NCI-H1092 treated with DMSO at 0.1 percent for 48 hours (cell line): ENCODE measurements at places on chromosomes 6 and 20.

DNA sequence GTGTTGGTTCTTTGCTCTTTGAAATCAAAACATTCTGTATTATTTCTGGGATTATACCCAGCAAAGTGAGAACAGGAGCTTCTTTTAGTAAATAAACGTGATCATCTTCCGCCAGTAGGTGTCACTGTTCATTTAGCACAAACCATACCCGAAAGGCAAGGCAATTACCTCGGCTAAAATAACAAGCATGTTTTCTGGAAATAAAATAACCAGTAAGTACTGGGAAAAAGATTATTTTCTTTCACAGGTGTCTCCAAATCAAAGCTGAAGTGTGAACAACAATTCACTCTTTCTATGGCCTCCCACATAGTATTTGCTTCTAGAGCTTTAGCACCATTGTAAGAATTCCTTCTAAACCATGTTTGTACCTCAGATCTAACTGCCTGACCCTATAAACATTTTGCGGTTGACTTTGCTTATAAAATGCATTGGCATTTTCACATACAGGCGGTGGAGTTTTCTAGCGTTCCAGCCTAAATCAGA lies 144.6 kb upstream of the AGPAT4 start:
- DNase-seq, result peak; percentile 84

GRCh38 chr6:101572627-101573026 lies 179.1 kb downstream of the GRIK2 start:
- DNase-seq, result no peak

DNA sequence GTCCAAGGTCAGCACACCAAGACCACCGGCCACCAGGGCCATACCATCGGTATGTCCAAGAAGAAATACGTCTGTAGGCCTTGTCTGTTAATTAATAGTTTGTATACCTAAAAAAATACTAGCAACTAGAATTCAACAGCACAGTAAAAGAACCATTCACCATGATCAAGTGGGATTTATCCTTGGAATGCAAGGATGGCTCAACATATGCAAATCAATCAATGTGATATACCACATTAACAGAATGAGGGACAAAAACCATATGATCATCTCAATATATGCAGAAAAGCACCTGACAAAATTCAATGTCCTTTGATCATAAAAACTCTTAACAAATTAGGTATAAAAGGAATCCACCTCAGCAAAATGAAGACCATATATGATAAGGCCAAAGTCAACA lies 24.4 kb downstream of the RPP40 start:
- no peak for DNase-seq

GRCh38 chr6:3026791-3027626 lies 27.3 kb downstream of the NQO2 start:
- DNase-seq, result no peak

DNA sequence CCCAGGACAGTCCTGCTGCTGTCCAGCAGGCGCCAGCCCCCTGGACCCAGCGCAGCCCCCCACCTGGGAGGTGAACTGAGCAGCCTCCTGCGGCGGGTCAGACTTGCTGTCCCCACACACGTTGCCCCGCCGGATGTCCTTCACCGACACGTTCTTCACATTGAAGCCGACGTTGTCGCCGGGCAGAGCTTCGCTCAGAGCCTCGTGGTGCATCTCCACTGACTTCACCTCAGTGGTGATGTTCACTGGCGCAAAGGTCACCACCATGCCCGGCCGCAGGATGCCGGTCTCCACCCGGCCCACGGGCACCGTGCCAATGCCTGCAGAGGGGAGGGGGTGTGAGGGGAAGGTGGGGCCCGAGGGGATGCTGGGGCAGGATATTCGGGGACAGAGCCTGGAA lies 8.5 kb downstream of the EEF1A2 start:
- DNase-seq, result no peak

GRCh38 chr6:7145885-7146828 lies 38.4 kb downstream of the RREB1 start:
- peak; percentile 23 for DNase-seq

- no peak for DNase-seq
Observed at GRCh38 chr6:139522511-139523220, 148.2 kb upstream of the CITED2 start.

DNA sequence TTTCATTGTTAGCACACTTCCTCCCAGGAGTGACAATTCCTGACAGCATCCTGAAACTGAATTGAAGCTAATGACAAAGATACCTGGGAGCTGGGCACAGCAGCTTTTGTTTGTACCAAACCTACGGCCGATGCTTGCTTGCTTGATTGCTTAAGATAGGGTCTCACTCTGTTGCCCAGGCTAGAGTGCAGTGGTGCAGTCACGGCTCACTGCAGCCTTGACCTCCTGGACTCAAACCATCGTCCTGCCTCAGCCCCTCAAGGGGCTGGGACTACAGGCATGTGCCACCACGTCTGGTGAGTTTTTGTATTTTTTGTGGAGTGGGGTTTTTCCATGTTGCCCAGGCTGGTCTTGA lies 84.7 kb upstream of the SCP2D1 start:
- no peak for DNase-seq

DNA sequence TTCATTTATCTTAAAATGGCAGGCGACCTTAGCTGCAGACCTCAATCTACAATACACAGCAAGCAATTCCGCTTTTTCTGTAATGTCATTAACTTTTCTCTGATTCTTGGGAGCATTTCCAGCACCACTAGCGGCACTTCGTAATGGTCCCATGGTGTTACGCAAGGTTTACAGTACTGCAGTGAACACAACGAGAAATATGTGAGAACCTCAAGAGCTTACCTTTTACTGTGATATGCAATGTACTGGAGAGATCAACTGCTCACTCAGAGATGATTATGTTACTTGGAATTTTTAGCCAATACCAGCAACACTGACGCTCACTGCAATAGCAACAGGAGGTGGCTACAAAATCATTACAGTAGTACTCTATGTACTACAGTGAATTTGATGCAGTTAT lies 2.8 kb upstream of the CEP43 start:
- no peak for DNase-seq

DNA sequence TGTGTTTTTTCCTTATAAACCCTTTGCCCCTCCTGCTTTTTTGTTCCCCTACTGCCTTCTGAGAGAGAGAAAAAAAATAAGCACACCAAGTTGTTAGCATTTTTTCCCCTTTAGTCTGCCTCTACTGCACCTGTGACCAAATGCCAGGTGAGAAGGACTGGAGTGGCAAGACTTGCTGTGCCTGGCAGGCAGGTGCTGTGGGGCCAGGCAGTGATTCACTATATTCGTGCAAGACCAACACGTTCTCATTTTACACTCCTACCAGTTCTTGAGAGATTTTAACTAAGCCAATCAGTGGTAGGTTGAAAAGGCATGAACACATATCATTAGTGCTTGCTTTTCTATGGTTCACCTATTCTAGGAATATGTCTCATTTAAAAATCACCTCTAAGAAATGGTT lies 109.7 kb downstream of the FIG4 start:
- DNase-seq, result no peak

DNA sequence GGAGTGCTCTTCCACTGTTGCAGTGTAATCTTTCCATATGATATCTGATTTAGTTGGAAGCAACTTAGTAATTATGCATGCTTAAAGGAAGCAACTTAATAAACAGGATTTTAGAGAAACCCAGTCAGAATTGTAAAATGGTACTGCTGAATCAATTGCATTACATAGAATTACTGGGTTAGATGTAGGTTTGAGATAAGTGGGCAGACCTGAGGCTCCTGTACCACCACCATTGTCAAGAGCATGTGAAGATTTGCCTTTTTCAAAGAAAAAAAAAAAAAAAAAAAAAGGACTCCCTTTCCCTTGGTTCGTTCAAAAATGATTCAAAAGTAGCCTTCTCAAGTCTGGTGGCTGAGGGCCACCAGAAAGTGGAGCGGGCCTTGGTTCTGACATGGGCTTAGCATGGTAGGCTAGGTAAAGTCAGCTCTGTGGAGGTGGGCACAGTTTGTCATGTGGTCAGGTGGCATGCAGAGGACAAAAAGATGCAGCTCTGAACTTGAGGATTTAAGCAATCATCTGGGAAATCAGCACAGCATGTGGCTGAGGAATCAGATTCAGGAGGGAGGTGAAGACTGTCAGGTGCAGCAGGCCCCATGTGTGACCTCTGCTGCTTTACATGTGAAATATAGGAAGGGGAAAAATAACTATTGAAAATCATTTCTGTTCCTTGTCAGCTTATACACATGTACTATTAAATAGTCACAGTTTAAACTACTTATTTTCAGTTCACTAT lies 32.4 kb downstream of the ARID1B start:
- no peak for DNase-seq

DNA sequence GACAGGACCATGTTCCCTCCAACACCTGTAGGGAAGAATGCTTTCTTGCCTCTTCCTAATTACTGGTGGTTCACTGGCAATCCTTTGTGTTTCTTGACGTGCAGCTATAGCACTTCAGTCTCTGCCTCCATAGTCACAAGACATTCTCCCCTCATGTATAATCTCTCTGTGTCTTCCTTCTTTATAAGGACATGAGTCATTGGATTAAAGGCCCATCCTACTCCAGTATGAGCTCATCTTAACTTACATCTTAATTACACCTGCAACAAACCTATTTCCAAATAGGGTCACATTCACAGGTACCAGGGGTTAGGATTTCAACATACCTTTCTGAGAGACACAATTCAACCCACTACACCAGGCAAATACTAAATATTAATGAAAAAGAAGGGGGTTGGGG lies 213.6 kb downstream of the RNGTT start:
- no peak for DNase-seq

- DNase-seq, result no peak
Observed at GRCh38 chr6:151239603-151240035, at the start of gene AKAP12. Gene AKAP12 (plus strand): TSS chr6:151239967. CDS start chr6:151240563, 596 bp downstream.

- DNase-seq, result no peak
Observed at GRCh38 chr6:13513626-13514502, 26.5 kb upstream of the GFOD1 start.

GRCh38 chr20:53001498-53002301 lies 29.5 kb downstream of the TSHZ2 start:
- no peak for DNase-seq

DNA sequence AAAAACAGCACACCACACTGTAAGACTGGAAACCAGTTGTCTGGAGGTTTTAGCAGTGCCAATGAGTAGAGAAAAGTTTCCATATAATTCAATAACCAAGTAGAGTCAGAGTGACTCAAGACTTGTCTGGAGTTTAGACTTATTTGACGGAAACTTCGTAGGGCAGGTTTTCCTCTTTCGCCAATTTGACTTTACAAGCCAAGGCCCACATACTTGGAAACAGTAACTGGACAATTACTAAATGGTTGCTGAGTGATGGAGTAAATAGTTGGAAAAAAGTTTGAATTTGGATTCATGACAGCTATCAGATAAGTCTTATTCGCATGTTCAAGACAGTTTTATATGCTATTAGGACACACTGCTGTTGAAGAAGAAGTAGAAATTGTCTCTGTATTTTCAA lies 48.1 kb upstream of the CTAGE9 start:
- no peak for DNase-seq

GRCh38 chr20:57884956-57885355 lies 175.1 kb upstream of the PMEPA1 start:
- DNase-seq, result no peak

GRCh38 chr6:87115402-87116135 lies 20.7 kb upstream of the CGA start:
- no peak for DNase-seq

DNA sequence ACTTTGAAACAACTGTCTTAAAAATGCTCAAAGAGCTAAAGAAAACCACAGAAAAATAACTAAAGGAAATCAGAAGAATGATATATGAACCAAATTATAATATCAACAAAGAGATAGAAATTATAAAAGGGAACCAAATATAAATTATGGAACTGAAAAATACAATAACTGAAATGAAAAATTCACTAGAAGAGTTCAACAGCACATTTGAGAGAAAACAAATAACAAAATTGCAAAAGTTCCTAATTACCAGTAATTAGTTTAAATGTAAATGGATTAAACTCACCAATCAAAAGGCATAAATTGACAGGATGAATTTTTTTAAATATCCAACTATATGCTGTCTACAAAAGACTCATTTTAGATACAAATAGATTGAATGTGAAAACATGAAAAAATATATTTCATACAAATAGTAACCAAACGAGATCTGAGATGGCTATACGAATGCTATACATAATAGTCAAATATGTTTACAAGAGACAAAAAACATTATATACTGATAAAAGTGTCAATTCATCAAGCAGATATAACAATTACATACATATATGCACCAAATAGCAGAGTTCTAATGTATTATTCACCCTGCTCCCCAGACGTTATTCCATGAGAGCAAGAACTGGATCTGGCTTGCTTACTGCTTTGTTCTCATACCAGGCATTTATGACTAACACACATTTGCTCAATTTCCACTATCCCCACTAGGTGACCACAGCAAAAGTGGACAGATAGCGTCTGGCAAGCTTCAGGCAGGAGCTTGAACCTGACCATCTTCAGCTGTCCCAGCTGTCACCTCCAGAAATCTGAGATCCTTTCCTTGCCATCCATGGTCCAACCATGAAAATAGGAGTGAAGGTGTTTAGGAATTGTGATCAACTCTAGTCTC lies 72.4 kb upstream of the SIRPA start:
- no peak for DNase-seq

DNA sequence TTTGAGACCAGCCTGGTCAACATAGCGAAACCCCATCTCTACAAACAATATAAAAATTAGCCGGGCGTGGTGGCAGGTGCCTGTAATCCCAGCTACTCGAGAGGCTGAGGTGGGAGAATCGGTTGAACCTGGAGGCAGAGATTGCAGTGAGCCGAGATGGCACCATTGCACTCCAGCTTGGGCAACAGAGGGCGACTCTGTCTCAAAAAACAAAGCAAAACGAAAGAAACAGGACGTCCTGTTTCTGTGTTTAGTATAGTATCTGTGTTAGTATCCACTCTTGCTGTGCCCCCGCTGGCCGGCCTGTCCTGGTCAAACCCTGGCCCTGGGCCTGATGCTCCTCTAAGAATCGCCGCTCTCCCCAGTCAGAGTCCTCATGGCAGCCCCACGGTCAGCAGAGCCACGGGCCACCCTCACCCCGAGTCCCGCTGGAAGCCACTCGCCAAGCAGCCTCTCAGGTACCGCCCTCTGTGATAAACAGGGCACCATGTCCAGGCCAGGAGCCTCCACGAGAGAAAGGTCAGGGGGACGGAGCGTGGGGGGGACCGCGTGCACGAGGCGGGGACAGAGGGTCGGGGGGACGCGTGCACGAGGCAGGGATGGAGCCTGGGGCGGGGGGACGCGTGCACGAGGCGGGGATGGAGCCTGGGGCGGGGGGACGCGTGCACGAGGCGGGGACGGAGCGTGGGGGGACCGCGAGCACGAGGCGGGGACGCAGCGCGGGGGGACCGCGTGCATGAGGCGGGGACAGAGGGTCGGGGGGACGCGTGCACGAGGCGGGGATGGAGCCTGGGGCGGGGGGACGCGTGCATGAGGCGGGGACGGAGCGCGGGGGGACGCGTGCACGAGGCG lies 384.5 kb downstream of the SMOC2 start:
- no peak for DNase-seq

- DNase-seq, result no peak
Observed at GRCh38 chr6:114537977-114538376, 195.2 kb upstream of the HS3ST5 start.

- DNase-seq, result no peak
Observed at GRCh38 chr20:9835302-9835701, 3.6 kb downstream of the PAK5 start.
